ENCODE measurements at places on chromosomes 2 and 18. TPM values are rescaled to one million over a fixed set of nuclear protein-coding genes. Genes with fewer than 3 reads are reported as not detected.

DNA sequence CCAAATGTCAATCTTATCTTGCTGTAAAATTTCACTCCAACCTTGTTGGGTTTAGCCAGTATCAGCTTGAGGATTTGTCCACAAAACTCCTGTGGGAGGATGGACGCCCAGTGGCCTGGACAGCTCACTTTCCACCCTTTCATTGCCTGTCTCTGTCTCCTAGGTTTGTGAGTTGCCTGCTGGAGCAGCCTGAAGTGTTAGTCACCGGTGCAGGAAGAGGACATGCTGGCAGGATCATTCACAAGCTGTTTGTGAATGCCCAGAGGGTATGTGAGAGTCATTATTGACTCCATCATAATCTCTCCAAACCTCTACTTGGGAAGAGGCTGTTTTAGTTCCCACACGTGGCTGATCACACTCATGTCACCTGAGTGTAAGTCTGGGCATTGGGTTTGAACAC is 112.3 kb downstream of the RAB3GAP1 start:
- peaks cover 16% of the 10 kb centered on the region for H3K36me3 ChIP-seq
- H3K4me3 ChIP-seq, result no peak overlapping the region
- H3K27me3 ChIP-seq, result no peaks in the 10 kb centered on the region
- no peaks in the 10 kb centered on the region for H3K4me1 ChIP-seq
- H3K27ac ChIP-seq, result no peak overlapping the region

DNA sequence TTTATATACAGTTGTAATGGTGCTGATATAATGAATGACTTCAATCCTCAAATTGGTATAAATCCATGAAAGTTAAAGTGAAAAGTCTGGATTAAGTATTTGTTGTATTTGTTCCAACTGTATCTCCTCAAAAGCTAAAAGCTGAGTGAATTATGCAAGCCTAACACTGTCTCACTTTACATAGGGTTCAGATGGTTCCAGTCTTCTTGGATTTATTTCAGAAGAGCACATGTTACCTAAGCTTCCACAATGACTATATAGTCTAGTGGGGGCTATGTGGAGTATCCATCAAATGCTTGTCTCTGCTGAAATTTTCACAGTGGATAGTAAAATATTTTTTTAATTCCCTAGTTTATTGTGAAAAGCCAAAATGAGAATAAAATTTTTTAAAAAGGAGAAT is 13.0 kb downstream of the MCEE start:
- H3K4me3 ChIP-seq, result no peak overlapping the region
- no peaks in the 10 kb centered on the region for H3K27me3 ChIP-seq
- DNase-seq, result no peak
- no peak overlapping the region for H3K27ac ChIP-seq
- peaks cover 83% of the 10 kb centered on the region for H3K36me3 ChIP-seq

DNA sequence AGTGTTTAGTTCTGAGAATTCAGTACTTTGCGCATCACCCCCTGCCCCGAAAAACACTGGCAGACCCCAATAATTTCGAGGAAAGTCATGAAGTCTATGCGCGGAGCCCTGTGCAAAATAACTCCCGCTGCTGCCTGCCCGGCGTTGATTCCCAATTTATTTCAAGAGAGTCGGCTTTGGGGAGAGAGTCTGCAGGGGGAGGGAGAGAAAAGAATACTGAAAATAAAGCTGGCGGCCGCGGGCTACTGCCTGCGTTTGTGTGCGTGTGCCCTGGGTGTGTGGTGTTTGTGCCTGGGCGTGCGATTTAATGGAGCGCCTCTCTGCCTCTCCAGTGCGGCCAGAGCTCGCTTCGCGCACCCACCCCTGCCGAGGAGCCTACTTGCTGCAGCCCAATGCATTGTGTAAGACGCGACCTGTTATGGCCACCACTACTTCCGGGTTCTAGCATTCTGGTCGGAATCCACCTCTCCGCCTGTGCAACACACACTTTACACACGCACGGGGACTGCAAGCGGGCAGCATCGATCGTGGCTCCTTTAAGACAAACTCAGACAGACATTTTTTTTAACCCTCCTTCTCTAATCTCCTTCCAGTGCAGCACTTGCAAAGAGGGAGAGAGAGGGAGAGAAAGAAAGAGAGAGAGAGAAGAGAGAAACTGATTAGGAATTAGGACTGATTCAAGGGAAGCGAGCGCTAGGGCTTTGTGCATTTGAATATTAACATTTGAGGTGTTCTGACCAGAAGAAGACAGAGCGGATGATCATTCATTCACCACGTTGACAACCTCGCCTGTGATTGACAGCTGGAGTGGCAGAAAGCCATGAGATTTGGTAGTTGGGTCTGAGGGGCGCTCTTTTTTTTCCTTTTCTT is at the start of gene MEIS1:
Gene MEIS1 (plus strand): TSS at position 447 of the 870 bp plus-strand sequence. CDS start 732 bp downstream, outside the sequence.
- H3K4me3 ChIP-seq, result peak within 1 kb of the TSS; percentile 79
- H3K27ac ChIP-seq, result peak within 1 kb of the TSS; percentile 86

- no peak overlapping the region for H3K4me3 ChIP-seq
- peak; percentile 72 for DNase-seq
- H3K27me3 ChIP-seq, result no peaks in the 10 kb centered on the region
- no peaks in the 10 kb centered on the region for H3K36me3 ChIP-seq
These were observed 55.1 kb upstream of the ST8SIA3 start for GRCh38 chr18:57297306-57297705.

- no peaks in the 10 kb centered on the region for H3K27me3 ChIP-seq
- no peak for DNase-seq
- no peak overlapping the region for H3K4me3 ChIP-seq
- H3K4me1 ChIP-seq, result no peaks in the 10 kb centered on the region
These were observed 47.6 kb downstream of the CCDC85A start for GRCh38 chr2:56231361-56231760.

GRCh38 chr2:170013802-170014551 is 164.0 kb upstream of the MYO3B start:
- peaks cover 10% of the 10 kb centered on the region for H3K36me3 ChIP-seq
- H3K4me1 ChIP-seq, result peaks cover 12% of the 10 kb centered on the region

Gene TNFAIP6
- 3.5 TPM for total RNA-seq

All from esophagus muscularis mucosa (tissue), 4 donors.